RKO (cell line): ENCODE measurements at places on chromosomes 16 and 17.

GRCh38 chr16:49369651-49370611 is 3.7 kb upstream of the C16orf78 start:
- DNase-seq = no peak

- DNase-seq = no peak
These were observed 73.6 kb downstream of the SEC14L1 start for GRCh38 chr17:77214328-77214727.

GRCh38 chr17:75806822-75807500 is 22.4 kb downstream of the UNK start:
- DNase-seq = no peak

GRCh38 chr17:45787656-45788055 is 3.5 kb downstream of the CRHR1 start:
- no peak for DNase-seq

GRCh38 chr17:39867880-39868553 is at the start of gene ZPBP2:
Gene ZPBP2 (plus strand): TSS chr17:39868202. CDS start chr17:39868355, 153 bp downstream.
- DNase-seq = no peak

GRCh38 chr17:72151565-72152386 is 31.0 kb downstream of the SOX9 start:
- DNase-seq = peak; percentile 3

DNA sequence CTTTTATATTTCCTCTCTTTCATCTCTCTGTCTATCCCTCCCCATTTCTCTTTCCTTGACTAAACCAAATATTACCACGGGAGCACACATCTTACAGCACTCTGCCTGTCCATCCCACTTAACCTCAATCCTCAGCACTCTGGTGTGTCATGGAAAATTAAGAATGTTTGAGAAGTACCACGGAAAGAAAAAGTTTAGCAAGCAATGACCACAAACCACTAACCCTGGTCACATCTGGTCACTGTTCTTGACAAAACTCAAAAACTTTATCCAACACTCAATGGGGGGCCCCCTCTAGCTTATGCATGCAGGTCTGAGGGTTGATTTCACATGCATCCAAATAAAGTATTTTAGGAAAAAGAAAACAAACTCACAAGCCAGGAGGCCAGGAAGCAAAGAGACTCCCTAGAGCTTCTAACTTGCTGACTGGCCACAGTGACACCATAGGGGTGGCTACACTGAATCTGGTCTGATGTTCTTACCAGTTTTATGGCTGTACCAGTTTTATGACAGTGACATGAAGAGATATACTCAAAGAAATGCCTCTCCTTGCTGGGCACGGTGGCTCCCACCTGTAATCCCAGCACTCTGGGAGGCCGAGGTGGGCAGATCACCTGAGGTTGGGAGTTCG is 229.2 kb downstream of the STX8 start:
- no peak for DNase-seq

GRCh38 chr16:85650135-85650843 is 37.2 kb downstream of the GSE1 start:
- DNase-seq = no peak

DNA sequence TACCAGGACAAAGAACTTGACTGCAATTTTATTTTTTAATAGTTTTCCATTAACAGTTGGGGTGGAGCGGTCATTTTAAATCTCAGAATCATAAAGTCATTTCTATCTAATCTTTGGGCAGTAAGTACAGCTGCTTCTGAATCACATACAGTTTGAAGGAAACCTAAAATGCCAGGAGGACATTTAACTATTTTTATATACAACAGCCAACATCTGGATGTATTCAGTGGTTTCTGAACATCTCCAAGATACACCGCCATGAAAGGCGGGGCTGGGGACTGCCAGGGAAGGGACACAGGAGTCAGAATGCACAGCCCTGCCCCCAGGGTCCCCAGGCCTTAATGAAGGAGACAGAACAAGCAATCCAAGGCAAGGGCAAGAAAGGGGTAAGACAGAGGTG is 392.3 kb downstream of the SLC39A11 start:
- DNase-seq = no peak

- DNase-seq = no peak
These were observed 694 bp upstream of the TBCD start for GRCh38 chr17:82751171-82751570.

- no peak for DNase-seq
These were observed 38.1 kb upstream of the IRX3 start for GRCh38 chr16:54324716-54325115.

- peak; percentile 77 for DNase-seq
These were observed 19.7 kb downstream of the APPBP2 start for GRCh38 chr17:60506312-60506711.

DNA sequence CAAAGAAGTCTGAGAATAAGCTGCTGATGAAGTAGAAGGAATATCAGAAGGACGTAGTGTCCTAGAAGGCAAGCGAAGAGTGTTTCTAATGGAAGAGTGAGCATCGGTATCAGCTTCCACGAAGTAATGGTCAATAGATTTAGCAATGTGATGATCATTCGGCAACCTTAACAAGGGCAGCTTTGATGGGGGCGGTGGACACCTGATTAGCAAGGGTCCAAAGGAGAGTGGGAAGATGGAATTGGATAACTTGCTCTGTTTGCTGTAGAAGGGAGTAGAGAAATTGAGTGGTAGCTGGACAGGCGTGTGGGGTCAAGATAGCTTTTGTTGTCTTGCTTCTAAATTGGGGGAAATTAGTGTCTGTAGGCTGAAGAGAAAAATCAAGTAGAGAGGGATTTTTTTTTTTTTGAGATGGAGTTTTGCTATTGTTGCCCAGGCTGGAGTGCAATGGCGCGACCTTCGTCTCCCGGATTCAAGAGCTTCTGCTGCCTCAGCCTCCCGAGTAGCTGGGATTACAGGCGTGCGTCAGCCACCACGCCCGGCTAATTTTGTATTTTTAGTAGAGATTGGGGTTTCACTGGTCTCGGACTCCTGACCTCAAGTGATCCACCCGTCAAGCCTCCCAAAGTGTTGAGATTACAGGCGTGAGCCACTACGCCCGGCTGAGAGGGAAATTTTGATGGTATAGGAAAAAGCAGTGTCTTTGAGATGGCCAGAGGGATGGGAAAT is 13.9 kb upstream of the HES7 start:
- DNase-seq = no peak

DNA sequence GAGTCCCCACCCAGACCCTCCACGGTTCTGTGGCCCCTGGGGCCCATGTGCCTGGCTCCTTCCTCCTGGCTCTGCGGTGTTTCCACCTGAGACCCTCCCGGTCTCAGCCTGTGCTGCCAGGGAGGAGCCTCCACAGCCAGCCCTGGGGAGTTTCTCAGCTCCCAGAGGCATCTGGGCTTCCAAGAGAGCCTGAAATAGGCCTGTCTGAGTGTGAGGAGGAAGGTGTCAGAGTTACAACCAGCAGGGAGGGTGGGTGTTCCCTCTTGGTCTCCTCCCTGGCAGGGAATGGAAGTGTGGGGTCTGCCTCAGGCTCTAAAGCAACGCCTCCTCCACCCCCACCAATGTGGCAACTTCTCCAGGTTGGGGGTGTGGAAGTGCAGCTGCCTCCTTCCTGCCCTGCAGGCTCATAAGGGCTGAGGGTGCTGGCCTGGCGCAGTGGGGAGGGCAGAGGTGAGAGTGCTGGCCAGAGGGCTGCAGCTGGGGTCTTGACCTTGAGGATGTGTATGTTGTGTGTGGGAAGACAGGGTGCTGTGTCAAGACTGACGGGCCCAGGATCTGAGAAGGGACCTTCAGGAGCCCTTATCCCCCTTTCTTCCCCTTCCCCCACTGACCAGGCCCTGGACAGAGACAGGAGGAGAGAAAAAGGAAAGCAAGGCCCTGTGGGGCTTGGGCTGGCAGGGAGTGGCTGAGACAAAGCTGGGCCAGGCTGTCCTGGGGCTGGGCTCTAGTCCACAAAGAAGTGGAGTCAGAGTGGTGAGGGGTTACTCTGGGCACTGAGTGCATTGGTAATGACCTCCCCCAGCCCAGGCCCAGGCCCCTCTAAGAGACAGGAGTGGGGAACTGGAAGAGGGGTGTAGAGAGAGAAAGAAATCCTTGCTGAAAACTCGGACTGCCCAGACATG is 2.4 kb downstream of the CYGB start:
- no peak for DNase-seq

DNA sequence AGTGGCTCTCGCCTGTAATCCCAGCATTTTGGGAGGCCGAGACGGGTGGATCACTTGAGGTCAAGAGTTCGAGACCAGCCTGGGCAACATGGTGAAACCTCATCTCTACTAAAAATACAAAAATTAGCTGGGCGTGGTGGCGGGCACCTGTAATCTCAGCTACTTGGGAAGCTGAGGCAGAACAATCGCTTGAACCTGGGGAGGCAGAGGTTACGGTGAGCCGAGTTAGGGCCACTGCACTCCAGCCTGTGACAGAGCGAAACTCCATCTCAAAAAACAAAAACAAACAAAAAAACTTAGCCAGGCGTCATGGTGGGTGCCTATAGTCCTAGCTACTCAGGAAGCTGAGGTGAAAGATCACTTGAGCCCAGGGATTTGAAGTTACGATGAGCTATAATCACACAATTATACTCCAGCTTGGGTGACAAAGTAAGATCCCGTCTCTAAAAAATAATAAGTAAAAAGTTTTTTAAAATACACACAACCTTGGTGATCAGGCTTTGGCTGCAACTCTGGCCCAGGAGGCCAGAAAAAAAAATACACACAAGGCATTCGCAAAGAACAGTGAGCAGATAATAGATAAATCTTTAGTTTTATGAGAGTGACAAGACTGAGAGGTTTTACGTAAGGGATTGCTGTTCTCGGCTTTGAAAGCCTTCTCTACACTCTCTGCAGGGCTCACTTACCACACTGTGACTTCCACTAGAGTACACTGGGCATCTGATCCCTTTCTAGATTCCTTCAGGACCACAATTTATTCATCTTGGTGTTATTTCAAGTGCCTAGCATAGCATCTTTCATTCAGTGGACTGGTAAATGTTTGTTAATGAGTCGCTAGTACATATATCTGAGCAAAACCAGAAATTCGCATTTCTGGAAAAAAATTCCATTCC is 5.9 kb downstream of the GSPT1 start:
- no peak for DNase-seq

- no peak for DNase-seq
These were observed 74.0 kb downstream of the MRM3 start for GRCh38 chr17:856149-856548.

GRCh38 chr17:13337151-13337550 is 264.6 kb downstream of the HS3ST3A1 start:
- no peak for DNase-seq

DNA sequence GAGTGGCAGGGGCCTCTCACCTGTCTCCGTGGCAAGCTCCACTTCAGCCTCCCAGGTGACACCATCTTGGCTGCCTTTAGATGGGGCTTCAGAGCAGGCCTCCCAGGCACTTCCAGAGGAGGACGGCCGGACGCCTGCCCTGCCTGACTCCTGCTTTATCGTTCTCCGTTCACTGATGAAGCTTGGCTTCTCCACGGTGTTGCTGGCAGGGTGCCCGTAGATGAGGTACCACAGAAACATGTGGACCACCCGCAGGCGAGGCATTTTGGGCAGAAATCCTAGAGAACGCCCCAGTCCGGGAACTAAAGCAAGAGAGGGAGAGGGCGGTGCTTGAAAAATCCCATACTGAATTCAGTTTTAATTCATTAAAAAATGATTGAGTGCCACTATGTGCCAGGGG is 54.5 kb downstream of the GTF3C1 start:
- DNase-seq = no peak

DNA sequence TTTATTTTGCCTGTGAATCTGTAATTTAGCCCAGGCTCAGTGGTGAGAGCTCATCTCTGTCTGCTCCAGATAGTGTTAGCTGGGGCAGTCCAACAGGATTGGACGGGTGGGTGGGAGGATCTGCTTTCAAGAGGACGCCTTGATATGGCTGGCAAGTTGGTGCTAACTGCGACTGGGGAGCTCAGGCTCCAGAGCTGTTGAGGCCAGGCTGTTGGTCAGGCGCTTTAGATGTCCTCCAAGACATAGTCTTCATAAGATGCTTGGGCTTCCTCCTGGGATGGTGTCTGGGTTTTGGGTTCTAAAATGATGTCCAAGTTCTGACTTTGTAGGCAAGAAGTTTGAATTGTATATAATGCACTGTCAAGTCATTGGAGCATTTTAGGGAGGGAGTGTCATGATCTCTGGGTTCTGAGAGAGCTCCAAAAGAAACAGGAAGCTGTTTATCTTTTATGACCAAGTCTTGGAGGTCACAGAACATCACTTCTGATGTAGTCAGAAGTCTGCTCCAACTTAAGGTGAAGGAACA is 12.8 kb upstream of the PCTP start:
- no peak for DNase-seq

DNA sequence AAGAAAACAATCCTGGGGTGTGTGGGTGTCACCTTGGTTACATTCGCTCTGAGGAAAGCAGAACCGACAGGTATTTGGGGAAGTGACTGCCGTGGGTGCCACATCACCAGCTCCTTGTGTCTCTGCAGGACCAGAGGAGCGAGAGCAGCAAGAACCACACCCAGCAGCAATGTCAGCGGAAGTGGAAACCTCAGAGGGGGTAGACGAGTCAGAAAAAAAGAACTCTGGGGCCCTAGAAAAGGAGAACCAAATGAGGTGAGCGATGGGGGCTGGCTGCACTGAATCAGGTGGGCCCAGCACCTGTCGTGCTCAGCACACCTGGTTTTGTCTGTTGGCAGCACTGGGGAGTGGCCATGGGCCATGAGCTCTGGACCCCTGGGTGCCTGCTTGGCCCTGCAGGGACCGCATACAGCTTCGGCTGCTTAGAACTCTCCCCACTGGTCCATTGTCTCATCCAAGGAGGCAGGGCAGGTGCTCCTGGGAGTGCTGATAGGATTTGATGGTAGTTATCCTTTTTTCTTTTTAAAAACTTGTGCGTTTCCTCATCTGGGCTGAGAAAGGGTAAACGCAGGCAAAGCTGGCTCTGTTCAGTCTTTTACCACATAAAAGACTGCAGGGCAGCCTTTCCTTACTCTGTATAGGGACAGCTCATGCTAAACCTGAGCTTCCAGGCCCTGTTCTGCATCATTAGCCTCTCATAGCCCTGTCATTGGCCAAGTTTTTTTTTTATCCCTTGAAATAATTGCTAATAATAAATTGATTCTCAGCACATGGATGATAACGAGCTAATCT is 29.4 kb downstream of the HMOX2 start:
- DNase-seq = no peak

DNA sequence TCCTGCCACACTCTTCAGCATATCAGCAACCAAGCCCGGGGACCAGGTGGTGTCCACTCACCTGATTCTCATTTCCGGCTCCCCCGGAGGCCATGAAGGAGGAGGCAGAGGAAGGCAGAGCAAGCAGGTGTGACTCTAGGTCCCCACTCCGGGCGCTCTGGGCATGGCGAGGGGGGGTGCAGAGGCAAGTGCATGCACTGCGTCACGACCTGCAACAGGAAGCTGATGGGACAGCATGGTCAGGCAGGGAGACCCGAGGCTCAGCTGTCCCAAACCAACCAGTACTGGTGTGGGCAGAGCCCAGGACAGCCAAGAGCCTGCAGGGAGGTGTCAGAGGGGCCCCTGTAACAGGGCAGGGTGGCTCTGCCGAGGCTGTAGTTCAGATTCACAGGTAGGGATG is 2.1 kb upstream of the ENGASE start:
- no peak for DNase-seq

DNA sequence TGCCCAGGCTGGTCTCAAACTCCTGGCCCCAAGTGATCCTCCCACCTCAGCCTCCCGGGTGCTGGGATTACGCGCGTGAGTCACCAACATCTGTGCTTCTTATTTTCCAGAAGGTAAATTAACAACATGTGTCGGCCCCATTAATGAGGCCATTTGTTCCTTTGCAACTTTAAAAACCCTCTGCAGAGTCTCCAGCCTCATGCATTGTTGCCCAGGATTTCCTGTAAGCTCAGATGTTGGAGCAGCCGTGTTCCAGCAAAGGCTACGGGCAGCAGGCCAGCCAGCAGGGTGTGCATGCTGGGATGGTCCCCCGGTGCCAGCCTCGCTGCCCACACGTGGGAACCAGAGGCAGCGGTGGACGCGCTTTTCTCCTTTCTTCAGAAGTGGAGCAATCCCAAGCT is 19.1 kb upstream of the HEXD start:
- no peak for DNase-seq
